ENCODE measurements at places on chromosomes 12 and 14.

- DNase-seq, result no peak
These were observed 135.7 kb upstream of the RTL1 start for GRCh38 chr14:101039031-101039754.

GRCh38 chr14:24816011-24816928, 182.3 kb upstream of the GZMB start:
- no peak for DNase-seq

GRCh38 chr12:4446335-4446734, 720 bp upstream of the FGF6 start:
- DNase-seq, result no peak

DNA sequence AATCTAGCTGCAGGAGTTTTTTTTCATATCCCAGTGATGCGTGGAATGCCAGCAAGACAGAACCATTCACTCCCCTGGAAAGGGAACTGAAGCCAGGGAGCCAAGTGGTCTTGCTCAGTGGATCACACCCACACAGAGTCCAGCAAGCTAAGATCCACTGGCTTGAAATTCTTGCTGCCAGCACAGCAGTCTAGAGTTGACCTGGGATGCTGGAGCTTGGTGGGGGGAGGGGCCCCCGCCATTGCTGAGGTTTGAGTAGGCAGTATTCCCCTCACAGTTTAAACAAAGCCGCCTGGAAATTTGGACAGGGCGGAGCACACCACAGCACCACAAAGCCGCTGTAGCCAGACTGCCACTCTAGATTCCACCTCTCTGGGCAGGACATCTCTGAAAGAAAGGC, 86.9 kb upstream of the STXBP6 start:
- DNase-seq, result no peak

DNA sequence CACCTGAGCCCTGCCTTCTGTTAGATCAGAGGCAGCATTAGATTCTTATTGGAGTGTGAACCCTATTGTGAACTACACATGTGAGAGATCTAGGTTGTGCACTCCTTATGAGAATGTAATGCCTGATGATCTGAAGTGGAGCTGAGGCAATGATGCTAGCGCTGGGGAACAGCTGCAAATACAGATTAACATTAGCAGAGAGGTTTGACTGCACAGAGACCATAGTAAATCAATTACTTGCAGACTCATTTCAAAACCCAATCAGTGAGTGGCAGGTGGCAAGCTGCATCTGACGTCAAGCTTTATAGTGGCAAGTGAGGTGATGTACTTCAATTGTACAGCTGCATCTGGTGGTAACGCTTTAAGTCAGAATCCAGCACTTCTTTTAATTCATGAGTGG, 141.6 kb downstream of the GPHN start:
- no peak for DNase-seq

GRCh38 chr14:90194706-90195105, 61.6 kb upstream of the PSMC1 start:
- no peak for DNase-seq

- DNase-seq, result no peak
These were observed 264.4 kb downstream of the EFCAB11 start for GRCh38 chr14:89690139-89690538.

GRCh38 chr14:102911541-102911951, 10.9 kb upstream of the AMN start:
- DNase-seq, result no peak

DNA sequence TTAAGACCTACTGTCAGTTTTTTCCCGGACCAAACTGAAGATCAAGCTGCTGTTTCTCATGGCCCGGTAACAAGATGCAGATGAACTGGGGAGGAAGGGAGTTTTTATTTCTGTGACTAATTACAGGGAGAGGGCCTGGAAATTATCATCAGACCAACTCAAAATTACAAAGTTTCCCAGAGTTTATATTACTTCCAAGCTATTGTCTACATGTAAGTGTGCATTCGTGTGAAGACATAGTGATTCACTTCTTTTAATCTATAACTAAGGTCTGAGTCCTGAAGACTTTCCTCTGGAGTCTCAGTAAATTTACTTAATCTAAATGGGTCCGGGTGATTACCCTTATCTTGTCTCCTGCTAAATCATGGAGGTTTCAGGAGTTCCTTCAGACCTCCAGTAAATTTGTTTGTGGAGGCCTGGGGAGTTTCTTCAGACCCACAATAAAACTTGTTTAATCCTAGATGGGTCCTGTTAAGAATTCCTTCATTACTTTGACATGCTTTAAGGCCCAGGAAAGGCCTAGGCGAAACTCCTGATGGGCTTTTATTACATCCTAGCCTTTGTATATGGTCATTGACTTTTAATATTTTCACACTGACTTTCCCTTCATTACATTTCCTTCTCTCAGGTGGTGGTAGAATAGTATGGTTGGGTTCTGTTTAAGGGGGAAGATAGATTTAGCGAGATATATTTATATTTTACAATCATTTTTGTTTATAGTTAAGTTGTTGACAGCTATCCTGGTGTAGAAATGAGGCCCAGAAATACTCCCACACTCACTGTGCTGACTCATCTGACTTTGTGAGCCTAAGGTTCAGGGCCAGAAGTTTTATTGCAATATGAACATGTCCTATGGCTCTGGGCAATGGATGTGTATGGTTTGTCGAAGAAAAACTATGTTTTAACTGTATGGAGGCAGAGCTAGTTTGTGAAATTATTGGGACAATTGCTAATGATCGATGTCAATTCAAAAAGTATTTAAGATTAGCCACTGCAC, 627.0 kb upstream of the FBXO33 start:
- no peak for DNase-seq

- no peak for DNase-seq
These were observed 453.7 kb upstream of the RGS6 start for GRCh38 chr14:71478542-71478941.

GRCh38 chr12:132171293-132171967, 27.2 kb downstream of the NOC4L start:
- DNase-seq, result no peak

DNA sequence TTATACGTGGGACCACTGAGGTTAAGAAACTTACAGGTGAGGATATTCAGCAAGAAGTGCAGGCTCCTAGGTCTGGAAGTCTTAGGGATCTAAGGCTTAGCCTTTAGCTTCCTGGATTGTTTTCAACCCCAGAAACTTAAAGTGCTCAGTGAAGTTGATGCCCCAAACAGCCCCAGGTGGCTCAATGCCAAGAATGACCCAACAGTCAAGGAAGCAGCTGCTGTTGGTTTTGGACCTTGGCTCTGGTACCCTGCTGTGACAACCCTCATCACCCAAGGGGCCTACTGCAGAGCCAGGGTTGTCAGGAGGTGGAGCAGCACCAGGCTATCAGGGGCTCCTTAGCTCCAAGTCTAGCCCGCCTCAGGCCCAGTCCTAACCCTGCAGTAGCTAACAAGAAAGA, 36.8 kb downstream of the VDR start:
- DNase-seq, result no peak

- DNase-seq, result no peak
These were observed 149.5 kb downstream of the PRIMA1 start for GRCh38 chr14:93638790-93639189.

DNA sequence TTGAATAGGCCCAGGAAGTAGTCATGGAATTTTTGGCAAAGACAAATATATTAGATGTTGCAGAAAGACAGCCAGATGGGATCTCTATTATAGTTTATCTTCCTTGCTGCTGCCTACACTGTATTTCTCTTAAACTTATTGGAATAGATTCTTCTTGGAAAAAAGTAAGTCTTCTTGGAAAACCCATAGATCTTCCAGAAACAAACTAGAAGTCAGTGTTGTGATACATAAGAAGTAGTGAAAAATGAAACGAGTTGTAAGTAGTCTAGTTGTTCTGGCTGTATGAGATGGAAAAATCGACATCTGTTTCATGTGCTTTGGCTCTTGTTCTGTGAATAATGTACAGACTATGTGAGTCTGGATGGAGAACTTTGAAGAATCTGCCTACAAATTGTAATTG, 29.0 kb downstream of the GLIPR1L2 start:
- no peak for DNase-seq

DNA sequence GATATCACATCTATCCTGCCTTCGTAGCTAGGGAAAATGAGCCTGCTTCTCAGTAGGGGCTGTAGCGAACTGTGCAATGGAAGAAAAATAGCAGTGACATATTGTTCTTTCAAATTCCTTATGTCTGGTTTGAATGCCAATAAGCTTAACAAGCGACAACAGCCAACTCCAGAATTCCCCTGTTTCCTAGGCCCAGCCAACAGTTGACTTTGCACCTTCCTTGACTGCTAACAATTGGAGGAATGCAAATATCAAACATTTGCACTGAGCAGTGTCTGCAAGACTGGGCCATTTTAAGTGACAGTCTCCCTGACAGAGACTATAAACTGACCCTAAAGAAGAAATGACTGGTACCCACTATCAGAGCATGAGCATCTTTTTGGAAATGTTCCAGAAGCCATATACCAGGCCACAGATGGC, 12.0 kb upstream of the SERPINA1 start:
- DNase-seq, result no peak

- no peak for DNase-seq
These were observed 161.8 kb downstream of the SRGAP1 start for GRCh38 chr12:64006211-64006825.

GRCh38 chr12:51907856-51908425, 637 bp downstream of the ACVRL1 start:
- DNase-seq, result no peak

GRCh38 chr12:15672671-15673270, 116.4 kb downstream of the EPS8 start:
- no peak for DNase-seq

- no peak for DNase-seq
These were observed 43.3 kb downstream of the AEBP2 start for GRCh38 chr12:19482551-19483109.

DNA sequence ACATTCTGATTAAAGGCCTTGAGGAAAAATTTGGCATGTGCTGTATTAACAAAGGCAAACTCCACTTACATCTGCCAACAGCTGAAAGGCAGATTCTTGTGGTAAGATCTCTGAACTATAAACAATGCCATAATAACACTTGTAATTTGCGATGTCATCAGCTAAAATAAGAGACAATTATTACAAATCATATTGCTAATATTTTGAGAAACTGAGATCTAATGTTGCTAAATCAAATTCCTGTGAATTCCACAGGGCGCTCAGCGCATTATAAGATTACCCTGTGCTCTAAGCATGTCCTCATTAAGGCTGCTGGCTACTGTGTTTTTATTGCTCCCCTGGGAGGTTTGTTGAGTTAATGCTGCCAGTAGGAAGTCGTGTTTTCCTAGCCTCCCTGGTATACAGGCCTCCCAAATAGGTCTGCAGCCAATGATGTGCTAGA, 244.8 kb downstream of the DACT1 start:
- DNase-seq, result no peak

GRCh38 chr12:40726366-40726765, 34.1 kb downstream of the CNTN1 start:
- no peak for DNase-seq

- DNase-seq, result no peak
These were observed 12.7 kb downstream of the GCH1 start for GRCh38 chr14:54889919-54890318.

DNA sequence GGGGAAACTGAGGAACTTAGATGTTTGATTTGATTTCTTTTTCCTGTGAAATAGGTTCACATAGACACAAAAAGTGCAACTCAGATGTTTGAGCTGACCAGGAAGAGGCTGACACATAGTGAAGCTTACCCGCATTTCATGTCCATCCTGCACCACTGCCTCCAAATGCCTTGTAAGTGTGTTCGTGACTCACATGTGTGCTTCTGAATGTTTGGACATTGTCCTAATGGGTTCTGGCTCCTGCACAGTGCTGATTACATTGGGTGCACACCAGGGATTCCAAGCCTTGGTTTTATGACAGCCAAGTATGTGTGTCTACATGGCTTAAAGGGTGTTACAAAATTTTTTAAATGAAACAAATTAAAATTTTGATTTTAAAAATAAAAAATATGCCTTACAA, 137.4 kb downstream of the DAAM1 start:
- no peak for DNase-seq

- no peak for DNase-seq
These were observed 55.3 kb upstream of the FGD4 start for GRCh38 chr12:32344047-32344446.

DNA sequence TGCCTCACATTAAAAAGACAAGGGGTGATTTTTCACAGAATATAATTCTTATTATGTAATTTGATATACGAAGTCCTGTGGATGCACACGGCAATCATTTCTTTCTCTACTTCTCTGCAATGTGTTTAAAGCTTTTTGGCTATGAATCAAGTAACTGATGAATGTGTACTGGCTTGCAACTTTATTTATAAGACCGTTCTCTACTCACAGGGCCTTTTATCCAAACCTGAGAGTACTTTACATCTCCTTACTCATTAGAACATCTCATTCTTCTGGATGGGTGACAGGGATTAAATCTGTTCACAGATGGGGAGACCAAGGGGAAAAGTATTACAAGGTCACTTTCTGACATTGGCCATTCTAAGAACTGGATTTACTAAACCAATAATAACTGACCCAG, 215.8 kb upstream of the DIO2 start:
- no peak for DNase-seq

GRCh38 chr12:122753319-122753650, 661 bp downstream of the DENR start:
- no peak for DNase-seq

GRCh38 chr12:96780330-96780729, 126.7 kb upstream of the NEDD1 start:
- DNase-seq, result no peak

GRCh38 chr12:2691006-2691344, 103.8 kb upstream of the FKBP4 start:
- no peak for DNase-seq

DNA sequence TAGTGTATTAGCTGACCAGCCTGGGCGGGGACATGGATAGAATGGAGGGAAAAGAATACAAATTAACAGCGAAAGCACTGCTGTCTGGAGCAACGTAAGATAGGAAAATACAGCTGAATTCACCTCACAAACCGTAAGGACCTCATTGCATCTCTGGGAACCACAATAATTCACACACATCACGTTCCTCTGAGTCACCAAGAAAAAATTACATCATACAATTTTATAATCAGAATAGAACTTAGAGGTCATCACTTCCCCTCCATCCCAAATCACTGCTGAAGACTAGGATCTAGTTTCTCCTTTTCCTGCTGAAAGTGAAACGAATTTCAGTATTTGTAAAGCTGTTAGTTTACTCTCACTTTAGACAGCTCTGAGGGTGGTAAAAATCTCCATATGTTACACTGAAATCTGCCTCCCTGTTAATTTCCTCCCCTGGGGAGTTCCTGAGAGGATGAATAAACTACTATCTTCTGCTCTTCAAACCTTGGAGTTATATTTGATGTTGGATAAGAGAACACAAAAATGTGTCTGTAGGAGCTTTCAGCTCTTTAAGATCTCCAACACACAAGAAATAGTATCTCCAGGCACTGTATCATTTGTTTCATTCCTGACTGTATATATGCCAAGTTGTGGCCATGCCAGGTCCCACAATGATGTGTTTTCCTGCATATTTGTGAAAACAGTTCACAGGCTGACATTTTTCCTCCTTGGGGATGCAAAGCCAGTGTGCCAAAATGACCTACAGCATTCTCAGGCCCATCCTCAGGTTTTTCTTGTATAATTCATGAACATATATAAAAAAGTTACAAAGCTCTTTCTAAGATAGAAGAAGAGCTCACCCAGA, 63.8 kb upstream of the SSTR1 start:
- DNase-seq, result no peak

GRCh38 chr12:39301422-39301821, 141.5 kb downstream of the KIF21A start:
- DNase-seq, result no peak

- no peak for DNase-seq
These were observed 1.5 kb downstream of the IRF2BPL start for GRCh38 chr14:77026930-77027537.

- no peak for DNase-seq
These were observed 40.1 kb downstream of the VDR start for GRCh38 chr12:47864646-47865235.
